ENCODE measurements at places on chromosomes 1 and 21.

DNA sequence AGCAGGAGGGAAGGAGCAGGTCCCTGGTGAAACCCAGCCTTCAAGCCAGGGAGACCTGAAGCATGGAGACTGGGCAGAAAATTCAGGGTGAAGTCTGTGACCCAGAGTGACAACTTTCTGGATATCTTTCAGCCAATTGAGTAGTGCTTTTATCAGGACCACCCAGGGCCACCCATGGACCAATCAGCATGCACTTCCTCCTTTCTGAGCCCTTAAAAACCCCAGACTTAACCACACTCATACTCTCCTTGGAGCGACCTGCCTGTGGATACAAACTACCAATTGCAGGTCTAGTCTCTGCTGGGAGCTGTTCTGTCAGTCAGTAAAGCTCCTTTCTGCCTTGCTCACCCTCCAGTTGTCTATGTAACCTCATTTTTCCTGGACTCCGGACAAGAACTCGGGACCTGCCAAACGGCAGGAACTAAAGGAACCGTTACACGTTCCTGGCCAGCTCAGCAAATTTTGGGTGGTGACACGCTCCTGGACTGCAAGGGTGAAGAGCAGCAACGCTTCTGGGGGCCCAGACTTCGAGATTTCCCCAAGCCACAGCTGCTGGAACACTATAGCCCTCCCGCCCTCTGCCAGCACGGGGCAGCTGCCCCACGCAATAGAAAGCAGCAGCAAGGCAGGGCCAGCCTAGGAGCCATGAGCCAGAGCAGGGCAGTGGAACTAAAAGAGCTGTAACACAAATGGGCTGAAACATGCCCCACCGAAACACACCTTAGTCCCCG lies 1183.4 kb downstream of the AMY1C start:
- DNase-seq, result no peak

GRCh38 chr1:12615865-12616708 lies 1.9 kb downstream of the DHRS3 start:
- no peak for DNase-seq

- peak; percentile 17 for DNase-seq
Measured at GRCh38 chr1:27603309-27603680, 649 bp downstream of the AHDC1 start.

- DNase-seq, result no peak
Measured at GRCh38 chr1:8663090-8663802, 154.2 kb downstream of the RERE start.

GRCh38 chr1:179141592-179142251 lies 59.9 kb downstream of the TOR3A start:
- no peak for DNase-seq

DNA sequence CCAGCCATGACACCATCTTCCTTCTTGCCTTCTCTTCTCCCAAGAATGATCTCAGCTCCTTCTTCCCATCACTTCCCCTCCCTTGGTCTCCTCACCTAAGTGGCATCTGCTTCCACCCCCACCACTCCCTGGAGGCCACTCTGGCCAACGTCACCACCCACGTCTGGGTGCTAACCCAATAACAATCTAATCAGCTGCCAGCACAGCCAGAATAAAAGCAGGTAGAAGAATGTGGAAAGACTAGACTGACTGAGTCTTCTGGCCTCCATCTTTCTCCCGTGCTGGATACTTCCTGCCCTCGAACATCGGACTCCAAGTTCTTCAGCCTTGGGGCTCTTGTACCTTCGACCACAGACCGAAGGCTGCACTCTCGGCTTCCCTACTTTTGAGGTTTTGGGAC lies 245.3 kb upstream of the CSF3R start:
- no peak for DNase-seq

DNA sequence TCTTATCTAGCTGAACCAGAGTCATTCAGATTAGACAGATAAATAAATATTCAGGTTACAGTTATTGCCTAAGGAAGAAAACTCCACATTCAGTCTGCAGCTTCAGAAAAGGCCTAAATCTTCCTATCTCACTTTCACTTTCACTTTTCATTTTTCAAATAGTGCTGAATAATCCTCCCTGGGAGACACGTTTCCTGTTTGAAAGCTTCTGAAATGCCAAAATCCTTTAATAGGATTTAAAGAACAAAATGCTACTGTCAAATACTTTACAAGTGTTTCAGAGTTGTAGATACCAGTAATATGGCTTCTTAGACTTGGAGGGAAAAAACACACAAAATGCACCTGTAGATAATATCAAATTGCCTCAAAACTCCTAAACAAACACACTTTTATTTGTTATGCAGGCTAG lies 3.9 kb downstream of the PSMB2 start:
- DNase-seq, result peak; percentile 21

- no peak for DNase-seq
Measured at GRCh38 chr1:22428672-22429071, 23.0 kb upstream of the ZBTB40 start.

- DNase-seq, result no peak
Measured at GRCh38 chr21:38282921-38283320, 26.1 kb downstream of the KCNJ15 start.

GRCh38 chr21:26297851-26298250 lies 127.3 kb upstream of the APP start:
- DNase-seq, result no peak

DNA sequence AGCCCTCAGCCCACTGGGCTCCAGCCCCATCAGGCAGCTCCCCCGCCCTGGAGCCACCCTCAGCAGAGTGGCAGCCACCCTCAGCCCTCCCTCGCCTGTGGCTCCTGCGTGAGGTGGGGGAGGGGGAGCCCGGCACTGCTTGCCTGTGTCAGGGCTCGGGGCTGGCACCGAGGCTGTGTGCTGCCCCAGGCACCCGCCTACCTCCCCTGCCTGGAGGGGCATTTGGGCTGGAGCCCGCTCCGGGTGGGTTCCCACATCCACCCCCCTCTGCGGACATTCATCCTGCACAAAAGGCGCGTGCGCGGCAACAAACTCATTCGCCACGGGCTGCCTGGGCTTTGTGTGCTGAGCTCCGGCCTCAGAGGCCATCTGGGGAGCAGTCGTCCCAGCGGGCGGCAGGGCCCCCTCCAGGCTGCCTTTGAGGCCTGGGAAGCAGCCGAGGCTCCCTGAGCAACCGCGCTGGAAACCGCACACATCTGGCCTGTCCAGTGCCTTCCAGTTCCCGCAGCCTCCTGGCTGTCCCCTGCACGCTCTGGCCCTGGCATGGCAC lies 12.6 kb upstream of the TNFRSF14 start:
- DNase-seq, result no peak

DNA sequence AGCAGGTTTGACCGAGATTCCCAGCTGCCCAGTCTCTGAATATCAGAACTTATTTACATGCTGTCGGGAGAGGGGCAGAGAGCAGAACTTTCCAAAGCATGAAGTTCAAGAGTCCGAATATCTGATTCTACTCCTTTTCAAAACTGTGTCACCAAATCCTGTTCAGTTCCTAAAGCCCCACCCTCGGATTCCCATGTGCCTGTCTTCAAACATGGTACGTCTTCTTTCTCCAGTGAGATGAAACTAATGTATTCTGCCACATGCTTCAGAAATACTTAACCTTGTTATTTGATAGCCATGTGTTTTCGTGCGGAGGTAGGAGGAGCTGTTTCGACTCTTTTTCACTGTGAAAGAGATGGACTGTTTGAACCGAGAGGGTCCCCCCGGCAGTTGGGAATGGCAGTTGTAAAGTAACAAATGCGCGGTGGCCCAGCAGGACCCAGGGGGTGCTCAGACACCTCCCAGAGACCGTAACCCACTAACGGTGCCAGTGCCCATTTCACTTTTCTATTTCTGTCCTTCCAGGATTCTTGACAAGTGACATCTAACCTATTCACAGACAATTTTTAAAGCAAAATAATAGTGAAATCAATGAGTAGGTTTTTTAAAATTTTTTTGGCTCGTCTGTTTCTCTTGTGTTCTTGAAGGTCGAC lies 67.2 kb downstream of the ZBTB18 start:
- DNase-seq, result no peak

GRCh38 chr1:16984717-16985116 lies 4.3 kb upstream of the MFAP2 start:
- no peak for DNase-seq

DNA sequence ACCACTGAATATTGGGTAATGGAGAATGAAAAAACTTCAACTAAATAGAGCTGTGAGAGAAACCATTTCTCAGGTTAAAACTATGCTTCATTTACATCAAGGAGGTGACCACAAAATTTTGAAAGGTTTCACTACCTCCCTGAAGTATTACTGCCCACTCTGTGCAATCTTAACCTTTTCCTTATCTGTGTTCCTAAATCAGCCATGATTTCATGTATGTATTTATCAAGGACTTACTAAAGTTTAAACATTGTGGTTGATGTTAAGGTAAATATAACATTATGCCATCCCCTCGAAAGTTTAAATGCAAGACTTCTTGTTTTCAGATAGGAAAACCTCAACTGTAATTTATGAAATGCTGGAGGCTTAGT lies 84.4 kb downstream of the CLEC20A start:
- DNase-seq, result no peak

GRCh38 chr1:1004780-1005697 lies 5.1 kb upstream of the HES4 start:
- DNase-seq, result no peak

GRCh38 chr1:67745875-67746698 lies 61.1 kb downstream of the GADD45A start:
- DNase-seq, result no peak

- DNase-seq, result no peak
Measured at GRCh38 chr1:171718216-171718615, 23.6 kb downstream of the VAMP4 start.

- DNase-seq, result no peak
Measured at GRCh38 chr1:106979371-106979770, 77.1 kb upstream of the PRMT6 start.

DNA sequence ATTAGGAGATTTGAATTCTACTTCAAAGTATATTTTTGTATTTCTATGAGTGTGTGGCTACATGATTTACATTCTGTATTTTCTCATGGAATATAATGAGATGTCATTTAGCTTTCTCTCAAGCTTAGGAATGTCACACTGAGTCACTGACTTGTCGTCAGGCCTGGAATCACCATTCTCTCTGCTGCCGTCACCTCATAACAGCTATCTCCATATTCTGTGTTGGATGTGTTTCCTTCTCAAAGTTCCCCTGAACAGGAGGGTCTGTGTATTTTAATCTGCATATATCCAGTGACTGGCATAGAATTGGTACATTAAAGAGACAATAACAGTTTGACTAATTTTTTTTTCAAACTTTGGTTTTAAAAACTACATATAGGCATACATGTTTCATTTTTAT lies 35.9 kb downstream of the LYPLAL1 start:
- no peak for DNase-seq

GRCh38 chr1:65316233-65316632 lies 6.9 kb downstream of the DNAJC6 start:
- no peak for DNase-seq

DNA sequence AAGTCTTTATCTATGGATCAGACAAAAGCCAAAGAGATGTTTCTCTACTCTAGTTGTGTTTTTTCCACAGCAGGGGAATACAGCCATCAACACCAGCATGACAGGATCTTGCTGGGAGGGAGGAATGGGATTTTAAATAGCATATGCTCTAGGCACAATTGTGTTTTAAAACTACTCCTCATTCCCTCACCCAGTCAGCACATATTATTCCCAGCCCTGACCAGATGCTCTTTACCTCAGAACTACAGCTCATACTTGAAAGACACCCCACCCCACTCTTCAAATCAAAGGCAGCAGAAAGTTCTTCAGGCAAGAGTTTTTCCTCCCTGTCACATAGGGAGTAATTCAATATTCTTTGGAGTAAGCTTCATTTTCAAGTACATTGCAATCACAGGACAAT lies 46.2 kb upstream of the TBX15 start:
- DNase-seq, result no peak

- DNase-seq, result no peak
Measured at GRCh38 chr21:44275041-44275440, 10.6 kb upstream of the AIRE start.

DNA sequence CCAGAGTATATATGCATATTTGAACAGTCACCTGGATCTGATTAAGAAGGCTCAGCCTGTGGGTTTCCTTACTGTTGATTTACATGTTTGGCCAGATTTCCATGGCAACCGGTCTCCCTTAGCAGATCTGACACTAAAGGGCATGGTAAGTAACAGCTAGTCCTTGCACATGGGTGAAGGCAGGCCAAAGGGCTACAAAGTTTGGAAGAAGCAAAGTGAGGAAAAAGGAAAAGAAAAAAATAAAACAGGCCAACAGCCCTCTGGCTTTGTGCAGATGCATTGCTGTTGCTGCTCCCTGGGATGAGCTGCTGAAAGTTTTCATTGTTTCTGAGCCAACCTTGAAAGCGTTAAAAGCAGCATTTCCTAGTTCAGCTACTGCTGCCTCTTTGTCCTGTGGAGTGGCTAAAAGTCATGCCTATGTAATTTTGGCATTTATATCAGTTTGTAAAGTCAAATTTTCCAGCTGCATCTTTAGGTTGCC lies 176.5 kb upstream of the HOOK1 start:
- no peak for DNase-seq

DNA sequence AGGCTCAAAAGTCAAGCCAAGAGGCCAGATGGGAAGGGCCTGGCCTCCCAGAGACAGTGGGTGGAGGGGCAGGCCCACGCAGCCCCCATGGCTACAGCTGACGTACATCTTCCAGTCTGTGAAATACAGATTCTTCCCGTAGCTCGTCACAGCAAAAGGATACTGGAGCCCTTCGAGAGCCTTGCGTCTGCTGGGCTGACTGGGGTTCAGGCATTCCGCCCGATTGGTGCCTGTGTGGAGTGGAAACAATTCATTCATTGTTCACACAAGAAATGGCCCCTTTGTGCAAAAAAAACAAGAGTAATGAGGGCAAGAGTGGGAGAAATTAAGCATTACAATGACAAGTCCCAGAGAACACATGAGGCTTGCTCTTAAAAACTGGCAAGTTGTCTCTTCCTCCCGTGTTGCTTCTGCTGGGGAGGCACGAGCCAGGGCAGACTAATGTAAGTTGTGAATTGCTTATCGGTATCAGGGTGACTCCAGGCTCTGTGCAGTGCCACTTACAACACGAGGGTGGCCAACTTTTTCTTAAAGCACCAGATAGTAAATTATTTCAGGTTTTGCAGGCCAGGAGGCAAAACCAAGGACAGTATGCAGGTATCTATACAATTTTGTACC lies 85.1 kb downstream of the NID1 start:
- DNase-seq, result no peak

DNA sequence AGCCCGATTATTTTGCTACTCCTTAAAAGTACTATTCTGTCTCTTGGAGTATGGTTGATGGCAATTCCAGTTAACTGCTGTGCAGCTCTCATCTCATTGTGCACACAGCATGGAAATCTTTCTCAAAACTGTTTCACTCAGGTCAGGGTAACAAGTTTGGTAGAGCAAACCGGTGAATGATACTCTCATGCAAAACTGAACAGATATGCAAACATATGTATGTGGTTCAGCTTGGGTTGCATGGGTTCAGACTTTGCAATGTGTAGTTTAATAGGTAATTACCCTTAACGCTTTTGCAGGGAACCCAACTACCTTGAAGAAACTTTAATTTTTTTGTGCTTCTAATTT lies 2.2 kb downstream of the GADD45A start:
- no peak for DNase-seq

GRCh38 chr1:245235156-245235555 lies 80.4 kb downstream of the KIF26B start:
- no peak for DNase-seq
